Gastrocnemius medialis (tissue), 4 donors: ENCODE measurements at places on chromosomes 1 and 21.

DNA sequence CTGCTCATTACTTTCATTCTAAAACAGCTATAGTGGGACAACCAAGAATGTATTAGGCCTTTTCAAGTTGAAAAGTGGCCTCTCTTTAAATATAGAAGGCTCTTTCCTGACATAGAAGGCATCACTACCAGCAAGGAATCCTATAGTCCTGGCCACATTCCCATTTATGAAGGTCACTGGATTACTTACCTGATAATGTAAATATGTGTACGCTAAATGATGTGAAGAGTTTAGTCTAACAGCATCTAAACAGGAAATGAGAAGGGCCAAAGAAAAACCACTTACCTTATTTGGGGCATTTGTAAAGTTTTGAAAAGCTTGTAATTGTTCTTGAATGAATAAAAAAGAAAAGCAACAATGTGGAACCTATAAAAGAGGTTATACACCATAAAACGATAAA, 24.7 kb downstream of the PRKACB start:
- no peak for DNase-seq

DNA sequence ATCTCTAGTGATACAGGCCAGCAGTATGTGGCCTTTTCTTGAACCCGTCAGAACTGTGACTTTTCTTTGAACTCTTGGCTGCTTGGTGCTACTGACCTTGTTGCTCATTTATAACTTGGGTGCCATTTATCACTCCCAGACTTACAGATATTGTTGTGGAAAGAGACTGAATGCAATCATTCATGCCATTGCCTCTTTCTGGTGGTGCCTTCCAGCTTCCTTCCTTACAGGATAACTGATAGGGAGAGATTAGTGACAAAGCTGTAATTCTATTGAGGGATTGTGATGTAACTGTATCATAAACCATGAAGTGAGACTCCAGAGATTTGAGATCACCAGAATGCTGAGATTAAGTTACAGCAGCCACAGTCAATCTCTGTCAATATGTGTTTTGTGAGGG, 256.5 kb downstream of the USP25 start:
- DNase-seq: no peak

GRCh38 chr1:234271243-234271606, 102.0 kb upstream of the COA6 start:
- DNase-seq: no peak

DNA sequence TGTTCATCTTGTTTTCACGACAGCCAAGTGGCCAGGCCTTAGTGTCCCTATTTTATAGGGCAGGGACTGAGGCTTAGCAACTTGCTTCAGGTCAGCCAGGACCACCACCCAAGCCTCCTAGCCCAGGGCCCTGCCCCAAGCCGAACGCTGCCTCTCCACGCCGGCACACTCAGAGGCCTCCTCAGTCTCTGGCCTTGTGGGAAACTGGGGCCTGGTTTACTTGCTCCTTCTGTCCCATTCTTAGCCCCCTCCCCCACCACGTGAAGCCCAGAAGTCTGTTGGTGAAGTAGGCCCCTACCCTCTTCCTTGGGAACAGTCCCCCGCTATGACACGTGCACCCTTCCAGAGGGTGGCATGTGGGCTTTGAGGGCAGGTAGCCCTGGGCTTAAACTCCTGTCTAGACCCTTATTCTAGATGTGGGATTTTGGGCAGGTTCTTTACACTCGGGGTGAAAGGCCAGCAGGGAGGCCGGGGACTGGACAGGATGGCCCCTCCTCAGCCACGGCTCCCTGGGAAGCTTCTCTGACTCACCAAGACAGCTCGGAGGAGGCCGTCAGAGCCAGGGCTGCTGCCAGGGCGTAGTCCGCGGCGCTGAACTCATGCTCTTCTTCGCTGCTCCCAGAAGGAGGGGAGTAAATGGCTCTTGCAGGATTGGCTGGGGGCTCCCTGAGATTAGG, 4.3 kb downstream of the MYOM3 start:
- DNase-seq: no peak

DNA sequence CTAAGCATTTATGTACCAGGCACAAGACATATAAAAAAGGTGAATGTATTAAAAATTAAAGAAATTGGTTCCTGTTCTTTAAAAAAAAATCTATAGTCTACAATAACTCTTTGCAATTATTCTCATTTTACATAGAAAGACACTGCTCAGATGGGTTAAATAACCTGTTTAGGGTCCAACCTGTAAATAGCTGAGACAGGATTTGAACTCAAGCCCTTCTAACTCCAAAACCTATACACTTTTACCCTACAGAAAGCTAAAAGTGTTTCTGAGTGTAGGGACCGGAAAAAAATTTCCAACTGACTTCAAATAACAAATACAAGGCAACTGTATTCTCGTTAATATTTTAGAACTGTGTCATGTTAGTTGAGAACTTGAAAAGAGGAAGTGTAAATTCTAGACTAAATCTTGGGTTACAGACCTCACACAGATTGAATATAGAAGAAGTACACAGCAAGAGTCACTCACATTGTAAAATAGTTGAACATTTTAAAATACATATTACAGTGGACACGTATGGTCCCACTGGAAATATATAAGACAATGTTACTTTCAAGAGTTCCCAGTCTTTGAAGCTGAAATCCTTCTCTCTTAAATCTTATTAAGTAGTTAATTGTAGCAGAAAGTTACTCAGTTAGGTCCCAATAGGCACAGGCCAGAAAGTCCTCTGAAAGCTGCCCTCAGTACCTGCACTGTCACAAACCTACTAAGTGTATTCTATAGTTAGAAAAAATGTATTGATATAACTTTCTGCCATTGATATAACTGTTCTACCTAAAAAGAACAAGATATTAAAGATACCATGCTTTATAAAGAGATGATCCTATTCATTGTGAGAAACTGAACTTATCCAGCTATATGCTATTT, 7.3 kb downstream of the EDEM3 start:
- no peak for DNase-seq

DNA sequence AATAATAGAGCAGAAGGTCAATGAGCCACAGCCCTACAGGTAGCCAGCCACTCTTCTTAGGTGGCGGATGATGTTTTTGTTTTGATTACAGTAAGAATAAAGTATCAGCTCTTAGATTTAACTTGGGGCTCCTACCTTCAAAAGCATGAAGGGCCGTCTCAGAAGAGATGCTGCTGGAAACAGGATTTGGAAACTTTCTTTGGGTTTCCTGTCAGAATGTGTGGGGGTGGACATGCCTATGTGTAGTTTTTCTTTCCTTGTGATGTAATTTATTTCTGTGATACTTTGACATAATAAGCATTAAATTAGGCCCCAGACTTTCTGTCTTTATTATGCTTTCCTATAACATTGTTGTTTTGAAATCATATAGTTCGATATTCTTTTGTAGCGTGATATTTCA, 1.5 kb downstream of the RAP1A start:
- no peak for DNase-seq

DNA sequence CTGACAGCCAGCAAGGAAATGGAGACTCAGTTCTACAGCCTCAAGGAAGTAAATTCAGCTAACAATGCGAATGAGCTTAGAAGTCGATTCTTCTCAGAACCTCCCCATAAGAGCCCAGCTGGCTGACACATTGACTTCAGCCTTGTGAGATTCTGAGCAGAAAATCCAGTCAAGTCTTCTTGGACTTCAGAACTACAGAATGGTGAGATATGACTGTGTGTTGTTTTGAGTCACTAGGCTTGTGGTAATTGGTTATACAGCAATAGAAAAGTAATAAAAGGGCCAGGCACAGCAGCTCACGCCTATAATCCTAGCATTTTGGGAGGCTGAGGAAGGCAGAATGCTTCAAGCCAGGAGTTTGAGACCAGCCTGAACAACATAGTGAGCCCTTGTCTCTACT, 161.8 kb upstream of the IVNS1ABP start:
- no peak for DNase-seq

DNA sequence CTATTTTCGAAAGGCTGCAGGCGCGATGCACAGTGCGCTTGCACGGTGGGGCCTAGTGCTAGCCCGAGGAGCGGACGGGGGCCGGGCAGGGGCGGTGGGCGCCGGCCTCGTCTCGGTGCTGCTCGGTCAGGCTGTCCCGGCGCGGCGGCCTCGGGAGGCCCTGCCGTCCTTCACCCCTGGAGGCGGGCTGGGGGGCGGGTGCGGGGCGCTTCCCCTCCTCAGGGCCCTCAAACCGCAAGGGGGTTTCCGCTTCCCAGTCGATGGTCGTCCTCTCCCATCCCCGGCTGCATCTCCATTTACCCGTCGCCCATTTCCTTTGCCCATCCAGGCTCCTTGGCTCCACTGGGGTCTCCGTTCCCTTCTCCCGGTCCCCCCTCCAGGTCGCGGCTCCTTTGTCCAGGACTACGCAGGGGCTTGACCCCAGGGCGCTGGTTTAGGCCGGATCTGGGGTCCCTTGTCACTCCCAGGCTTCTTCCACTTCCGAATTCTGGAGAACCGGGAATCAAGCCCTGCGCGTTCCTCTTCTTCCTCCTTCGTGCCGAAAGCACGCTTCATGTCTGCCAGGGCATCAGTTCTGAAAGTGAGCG, 196.3 kb upstream of the LMO4 start:
- DNase-seq: no peak

GRCh38 chr1:151238467-151238739, 16.1 kb upstream of the PSMD4 start:
- DNase-seq: peak; percentile 34

DNA sequence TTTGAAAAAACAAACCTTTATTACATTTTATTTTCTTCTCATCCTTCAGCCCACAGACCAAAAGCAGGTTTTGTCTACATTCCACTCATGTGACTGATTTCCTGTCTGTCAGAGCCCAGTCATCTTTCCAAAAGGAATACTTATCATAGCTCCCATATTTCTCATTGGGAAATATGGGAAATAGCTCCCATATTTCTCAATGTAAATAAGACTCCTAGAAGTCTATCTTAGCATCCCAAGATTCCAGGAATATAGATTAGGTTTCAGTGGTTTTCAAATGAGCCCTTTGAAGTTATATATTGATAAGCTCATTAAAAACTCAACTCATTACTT, 19.1 kb upstream of the NRDC start:
- DNase-seq: no peak

DNA sequence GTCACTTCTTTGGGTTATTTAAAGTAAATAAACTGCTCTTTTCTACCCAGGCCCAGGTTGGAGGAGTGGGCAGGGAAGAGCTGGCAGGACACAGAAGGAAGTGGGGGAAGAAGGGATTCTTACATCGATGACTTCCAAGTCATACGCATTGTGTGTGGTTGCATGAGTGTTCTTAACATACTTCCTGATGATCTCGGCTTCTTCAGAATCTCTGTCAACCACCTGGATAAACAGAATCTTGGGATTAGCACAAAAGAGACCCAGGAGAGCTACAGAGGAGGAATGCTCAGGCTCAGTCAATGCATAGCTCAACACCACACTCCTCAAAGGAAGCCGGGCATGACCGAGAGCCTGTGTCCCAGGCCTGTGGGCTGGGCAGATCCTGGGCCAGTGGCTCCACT, 42.1 kb downstream of the PARP1 start:
- no peak for DNase-seq

DNA sequence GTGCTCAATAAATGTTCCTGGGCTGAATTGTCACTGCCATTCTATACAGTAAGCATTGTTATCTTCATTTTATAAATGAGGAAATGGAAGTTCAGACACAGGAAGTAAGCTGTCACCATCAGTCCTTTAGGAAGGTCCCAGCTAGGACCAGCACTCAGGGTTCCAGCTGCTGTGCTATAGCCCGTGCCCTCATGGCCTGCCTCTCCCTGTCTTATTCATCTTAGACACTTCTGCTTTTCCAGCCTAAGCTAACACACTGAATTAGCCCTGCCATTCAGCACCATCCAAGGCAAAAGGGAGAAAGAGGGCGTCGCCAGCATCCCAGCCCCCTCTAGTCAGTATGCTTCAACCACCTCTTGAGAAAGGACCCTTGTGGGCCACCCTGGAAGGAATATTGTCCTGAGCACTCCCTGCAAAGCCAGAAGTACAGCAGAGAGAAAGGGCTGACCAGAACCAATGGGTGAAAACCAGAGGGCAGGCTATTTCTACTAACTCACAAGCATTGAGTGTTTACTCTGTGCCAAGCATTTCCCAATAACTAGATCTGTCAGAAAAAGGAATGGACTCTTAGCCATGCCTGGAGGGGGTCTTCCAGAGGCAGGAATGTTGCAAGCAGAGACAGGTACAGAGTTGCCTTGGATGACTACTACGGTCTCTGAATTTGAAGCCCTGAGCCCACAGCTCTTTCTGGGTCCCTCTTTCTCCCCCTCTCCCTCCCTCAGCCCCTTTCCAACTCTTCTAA, 77.9 kb upstream of the NFIA start:
- no peak for DNase-seq

DNA sequence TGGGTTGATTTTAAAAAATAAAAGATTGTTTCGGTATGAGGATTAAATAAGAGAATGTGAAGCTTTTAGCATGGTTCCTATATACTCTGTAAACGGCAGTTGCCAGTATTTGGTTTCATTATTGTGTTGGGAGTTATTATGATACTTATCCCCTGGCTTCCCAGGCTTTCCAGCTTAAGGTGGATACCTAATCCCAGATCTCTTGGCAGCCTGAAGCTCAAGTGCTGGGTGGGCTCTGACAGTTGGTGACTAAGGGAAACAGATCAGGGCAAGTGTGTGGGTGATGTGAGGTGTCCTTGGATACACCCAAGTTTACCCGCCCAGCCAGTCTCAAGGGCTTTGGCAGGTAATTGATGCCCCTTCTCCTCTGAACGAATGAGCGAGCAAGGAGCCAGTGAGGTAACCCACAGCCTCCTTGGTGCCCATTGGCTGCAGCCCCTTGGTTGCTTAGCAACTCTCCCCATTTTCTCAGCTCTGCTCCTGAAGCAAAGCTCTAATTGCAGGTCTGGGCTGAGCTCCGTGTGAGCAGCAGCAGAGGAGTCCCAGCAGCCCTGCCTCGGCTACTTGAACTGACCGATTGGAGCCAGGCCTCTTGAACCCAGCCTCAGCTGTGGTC, 6.1 kb downstream of the IPO13 start:
- DNase-seq: no peak

DNA sequence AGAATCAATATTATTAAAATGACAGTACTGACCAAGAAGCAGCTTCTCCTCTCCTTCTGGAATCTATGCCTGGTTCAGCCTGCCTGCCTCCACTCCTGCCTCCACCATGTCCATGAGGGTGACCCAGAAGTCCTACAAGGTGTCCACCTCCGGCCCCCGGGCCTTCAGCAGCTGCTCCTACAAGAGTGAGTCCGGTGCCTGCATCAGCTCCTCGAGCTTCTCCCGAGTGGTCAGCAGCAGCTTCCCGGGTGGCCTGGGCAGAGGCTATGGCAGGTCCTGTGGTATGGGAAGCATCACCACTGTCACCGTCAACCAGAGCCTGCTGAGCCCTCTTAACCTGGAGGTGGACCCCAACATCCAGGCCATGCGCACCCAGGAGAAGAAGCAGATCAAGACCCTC, 822.4 kb upstream of the NEGR1 start:
- no peak for DNase-seq

DNA sequence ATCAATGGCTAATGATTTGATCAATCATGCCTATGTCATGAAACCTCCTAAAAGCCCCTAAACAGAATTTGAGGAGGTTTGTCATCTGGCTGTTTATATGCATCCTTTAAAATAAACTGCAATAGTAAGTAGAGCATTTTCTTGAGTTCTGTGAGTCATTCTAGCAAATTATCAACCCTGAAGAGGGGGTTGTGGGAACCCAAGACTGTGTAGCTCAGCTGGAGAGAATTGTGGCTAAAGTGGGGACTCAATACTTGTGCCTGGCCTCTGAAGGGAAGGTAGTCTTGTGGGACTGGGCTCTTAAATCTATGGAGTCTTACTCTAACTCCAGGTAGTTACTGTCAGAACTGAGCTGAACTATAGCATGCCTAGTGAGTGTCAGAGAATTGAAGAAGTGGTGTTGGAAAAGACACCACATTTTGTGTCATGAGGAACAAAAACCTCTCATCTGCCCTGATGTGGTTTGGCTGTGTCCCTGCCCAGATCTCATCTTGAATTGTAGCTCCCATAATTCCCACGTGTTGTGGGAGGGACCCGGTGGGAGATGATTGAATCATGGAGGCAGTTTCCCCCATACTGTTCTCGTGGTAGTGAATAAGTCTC, 402.4 kb downstream of the USH2A start:
- DNase-seq: no peak
